ENCODE measurements at places on chromosomes 7 and 10.

- DNase-seq: no peak
These were observed 219.1 kb downstream of the TCF7L2 start for GRCh38 chr10:113169111-113169510.

GRCh38 chr10:74976565-74976964 lies 134.9 kb upstream of the SAMD8 start:
- DNase-seq: no peak

DNA sequence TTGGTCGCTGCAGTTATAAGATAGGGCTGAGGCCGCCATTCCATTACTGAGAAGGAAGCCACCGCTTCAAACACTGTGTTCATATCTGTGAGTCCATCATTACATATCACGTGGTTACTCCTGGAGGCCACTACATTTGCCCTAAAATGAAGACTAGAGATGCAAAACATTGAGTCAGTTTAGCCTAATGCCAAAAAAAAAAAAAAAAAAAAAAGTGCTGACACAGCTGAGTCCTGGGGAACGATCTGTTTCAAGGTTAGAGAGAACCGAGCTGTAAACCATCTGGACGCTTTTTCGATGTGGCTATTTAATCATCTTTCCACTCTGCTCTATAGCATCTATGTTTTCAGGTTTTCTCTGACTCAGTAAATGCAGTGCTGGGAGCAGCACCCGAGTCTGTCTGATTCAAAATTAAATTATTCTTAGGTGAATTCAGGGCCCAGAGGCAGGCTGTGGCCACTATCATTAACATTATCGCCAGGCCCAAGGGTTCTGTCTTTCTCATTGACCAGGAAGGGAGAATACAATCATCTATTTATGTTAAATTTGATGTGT lies 449.1 kb downstream of the PAXIP1 start:
- DNase-seq: no peak

- DNase-seq: no peak
These were observed 9.2 kb upstream of the ZNF22 start for GRCh38 chr10:44991571-44991970.

- DNase-seq: no peak
These were observed 1.0 kb upstream of the FAM20C start for GRCh38 chr7:191105-191980.

- DNase-seq: no peak
These were observed 40.6 kb downstream of the TMEM60 start for GRCh38 chr7:77757589-77757988.

DNA sequence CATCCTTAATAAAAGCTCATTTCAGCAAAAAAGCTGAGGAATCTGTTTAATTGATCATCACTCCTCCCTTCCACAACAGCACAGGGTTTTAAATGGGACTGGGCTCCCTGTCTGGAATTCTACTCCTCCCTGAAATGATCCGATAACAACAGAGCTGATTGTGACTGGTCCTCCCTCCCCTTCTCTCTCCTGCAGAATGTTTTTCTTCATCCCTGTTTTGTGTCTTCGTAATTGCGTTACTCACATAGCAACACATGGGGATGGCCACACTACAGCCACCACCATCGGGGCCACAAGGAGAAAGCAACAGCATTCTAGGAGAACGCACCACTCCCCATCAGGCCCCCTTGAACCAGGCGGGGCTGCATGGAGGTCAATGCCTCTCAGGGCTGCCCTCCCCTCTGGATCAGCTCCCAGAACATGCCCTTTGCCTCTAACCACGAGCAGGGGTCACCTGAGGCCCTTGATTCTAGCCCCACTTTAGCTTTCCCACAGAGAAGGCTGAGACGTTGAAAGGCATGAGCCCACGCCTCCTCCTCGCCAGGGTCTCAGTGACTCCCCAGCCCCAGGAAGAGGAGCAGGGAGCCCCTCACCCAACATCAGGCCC lies 152.6 kb downstream of the PLXNA4 start:
- no peak for DNase-seq

Data from cortex of kidney (tissue), 1 donor.